ENCODE measurements at places on chromosomes 1 and 21. TPM values are rescaled to one million over a fixed set of nuclear protein-coding genes. Genes with fewer than 3 reads are reported as not detected.

Gene F11R
- total RNA-seq = 48.8 TPM

Gene TMEM50B
- 91.8 TPM for total RNA-seq

DNA sequence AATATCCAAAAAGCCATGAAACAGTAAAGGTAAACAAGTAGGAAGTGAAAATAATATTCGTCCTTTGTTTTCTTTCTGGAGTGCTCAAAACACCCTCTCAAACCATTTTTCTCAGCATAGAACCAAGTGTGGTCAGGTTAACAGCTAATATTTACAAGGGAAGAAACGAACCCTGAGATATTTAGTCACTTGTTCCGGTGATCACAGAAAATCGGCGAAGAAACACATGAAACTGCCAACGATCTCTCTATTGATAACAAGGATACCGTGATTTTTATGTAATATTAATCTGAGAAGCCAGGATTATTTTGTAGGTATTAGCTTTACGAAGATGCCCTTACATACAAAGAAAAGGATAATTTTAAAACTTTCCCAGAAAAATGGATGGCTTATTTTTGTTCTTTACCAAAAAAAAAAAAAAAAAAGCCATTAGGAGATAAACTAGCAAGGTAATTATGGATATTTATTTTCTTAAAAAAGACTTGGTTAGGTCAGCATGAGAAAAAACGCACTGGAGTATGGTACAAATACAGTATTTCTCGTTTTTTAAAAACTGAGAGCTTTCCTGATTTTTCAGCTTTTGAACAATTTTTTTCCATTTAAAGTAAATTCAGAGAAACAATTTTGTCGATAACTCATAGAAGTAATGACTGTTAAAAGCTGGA, 107.3 kb upstream of the HNRNPU start:
- no peak for DNase-seq
- H3K27me3 ChIP-seq = no peaks in the 10 kb centered on the region
- no peaks in the 10 kb centered on the region for H3K36me3 ChIP-seq

Gene ZNF697
- total RNA-seq = 9.5 TPM

DNA sequence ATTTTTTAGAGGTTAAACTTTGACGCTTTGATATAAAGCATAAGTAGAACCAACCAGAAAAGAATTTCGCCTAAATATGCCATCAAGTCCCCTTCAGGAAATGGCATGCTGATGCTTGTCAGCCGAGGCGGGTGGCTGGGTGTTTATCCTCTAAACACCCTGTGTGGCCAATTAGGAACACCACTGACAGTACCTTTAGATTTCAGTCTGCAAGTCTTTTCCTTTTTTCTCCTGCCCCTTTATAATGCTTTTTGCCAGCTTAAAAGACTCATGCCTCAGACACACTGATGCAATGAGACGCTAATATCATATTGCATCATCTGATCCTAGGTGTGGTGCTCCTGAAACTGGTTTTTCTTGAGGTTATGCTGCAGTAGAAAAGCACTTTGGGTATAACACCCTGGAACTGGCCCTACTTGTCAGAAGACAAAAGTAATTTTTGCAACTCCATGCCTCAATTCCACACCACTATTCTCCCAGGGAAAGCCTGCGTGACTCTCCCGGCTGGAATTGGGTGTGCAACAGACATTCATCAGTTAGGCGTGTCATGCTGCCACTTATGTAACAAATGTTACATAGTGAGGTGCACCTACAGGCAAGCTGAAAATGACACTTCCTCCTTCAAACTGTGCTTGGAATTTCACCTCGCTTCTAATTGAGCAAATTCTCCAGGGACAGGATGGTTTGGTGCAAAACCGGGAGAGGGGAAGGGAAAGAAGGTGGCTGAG, 2.0 kb upstream of the RCC2 start:
- H3K4me3 ChIP-seq = no peak overlapping the region
- no peaks in the 10 kb centered on the region for H3K36me3 ChIP-seq
- no peak for DNase-seq
- no peaks in the 10 kb centered on the region for H3K27me3 ChIP-seq
- H3K27ac ChIP-seq = peak overlapping the region; percentile 78

- no peak for DNase-seq
- peaks cover 39% of the 10 kb centered on the region for H3K27me3 ChIP-seq
- no peaks in the 10 kb centered on the region for H3K36me3 ChIP-seq
- H3K27ac ChIP-seq = no peak overlapping the region
- H3K4me3 ChIP-seq = no peak overlapping the region
These were observed 39.2 kb upstream of the ACTRT2 start for GRCh38 chr1:2981981-2982614.

DNA sequence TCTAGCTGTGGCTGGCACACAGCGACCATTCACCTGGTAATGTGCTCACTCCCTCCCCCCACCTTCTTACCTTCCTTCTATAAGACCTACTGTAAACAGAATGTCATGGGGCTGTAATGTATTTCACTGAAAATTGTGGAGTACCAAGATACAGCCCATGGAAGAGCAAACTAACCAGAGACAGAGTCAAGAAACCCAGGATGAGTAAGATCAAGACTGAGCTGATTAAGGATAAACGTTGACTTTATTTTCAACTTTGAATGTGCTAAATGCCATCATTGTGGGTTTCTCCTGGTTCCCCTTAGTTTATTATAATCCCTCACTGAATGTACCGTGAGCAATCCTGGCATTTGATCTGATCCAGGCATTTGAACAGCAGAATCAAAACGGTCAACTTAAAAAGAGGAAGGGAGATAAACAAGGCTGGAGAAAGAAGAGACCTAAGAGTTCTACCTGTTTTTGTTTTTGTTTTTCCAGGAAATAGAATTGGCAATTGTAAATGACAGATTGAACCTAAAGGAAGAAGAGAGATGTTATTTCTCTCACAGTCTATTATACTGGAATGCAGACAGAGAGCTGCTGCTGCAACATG, 16.1 kb upstream of the ATP1B1 start:
- DNase-seq = no peak
- H3K27me3 ChIP-seq = no peaks in the 10 kb centered on the region
- H3K36me3 ChIP-seq = no peaks in the 10 kb centered on the region
- H3K27ac ChIP-seq = no peak overlapping the region
- H3K4me1 ChIP-seq = no peaks in the 10 kb centered on the region

DNA sequence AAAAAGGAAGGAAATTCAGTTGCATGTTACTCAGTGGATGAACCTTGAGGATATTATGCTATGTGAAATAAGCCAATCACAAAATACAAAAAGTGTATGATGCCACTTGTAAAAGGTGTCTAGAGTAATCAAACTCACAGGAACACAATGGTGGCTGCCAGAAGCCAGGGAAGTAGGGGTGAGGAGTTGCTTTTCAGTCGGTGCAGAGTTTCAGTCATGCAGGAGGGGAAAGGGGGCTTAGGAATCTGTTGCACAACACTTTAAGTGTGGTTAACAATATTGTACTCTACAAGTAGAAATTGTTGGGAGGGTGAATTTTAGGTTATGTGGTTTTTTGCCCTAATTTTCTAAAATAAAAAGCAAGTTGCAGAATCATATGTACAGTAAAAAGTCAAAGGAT, 184.2 kb upstream of the RAB4A start:
- H3K36me3 ChIP-seq = no peaks in the 10 kb centered on the region
- DNase-seq = no peak
- H3K4me3 ChIP-seq = no peak overlapping the region
- no peaks in the 10 kb centered on the region for H3K27me3 ChIP-seq

Gene IL10
- 0.98 TPM for total RNA-seq

Gene PDZK1
- 25.2 TPM for total RNA-seq

DNA sequence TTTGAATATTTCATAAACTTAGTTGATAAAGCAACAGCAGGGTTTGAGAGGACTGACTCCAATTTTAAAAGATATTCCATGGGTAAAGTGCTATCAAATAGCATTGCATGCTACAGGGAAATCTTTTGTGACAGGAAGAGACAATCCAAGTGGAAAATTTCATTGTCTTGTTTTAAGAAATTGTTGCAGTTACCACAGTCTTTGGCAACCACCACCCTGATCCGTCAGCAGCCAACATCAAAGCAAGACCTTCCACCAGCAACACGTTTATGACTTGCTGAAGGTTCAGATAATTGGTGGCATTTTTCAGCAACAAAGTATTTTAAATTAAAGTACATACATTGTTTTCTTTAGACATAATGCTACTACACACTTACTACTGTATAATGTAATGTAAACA, 47.8 kb downstream of the ADGRL4 start:
- H3K36me3 ChIP-seq = no peaks in the 10 kb centered on the region
- no peaks in the 10 kb centered on the region for H3K4me1 ChIP-seq
- no peak for DNase-seq
- no peak overlapping the region for H3K4me3 ChIP-seq

DNA sequence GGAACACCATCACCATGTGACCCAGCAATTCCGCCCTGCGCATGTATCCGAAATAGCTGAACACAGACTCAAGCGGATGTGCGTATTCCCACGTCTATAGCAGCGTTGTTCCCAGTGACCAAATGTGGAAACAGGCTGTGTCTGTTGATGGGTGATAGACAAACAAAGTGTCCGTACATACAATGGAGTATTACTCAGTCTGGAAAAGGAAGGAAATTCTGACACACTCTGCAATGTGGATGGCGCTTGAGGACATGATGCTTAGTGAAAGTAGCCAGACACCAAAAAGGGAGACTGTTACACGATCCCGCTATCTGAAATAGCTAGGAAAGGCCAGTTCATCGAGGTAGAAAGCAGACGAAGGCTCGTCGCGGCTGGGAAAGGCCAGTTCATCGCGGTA, 25.8 kb downstream of the PDXK start:
- H3K27me3 ChIP-seq = no peaks in the 10 kb centered on the region
- H3K27ac ChIP-seq = no peak overlapping the region
- no peak overlapping the region for H3K4me3 ChIP-seq
- peaks cover 3% of the 10 kb centered on the region for H3K36me3 ChIP-seq

DNA sequence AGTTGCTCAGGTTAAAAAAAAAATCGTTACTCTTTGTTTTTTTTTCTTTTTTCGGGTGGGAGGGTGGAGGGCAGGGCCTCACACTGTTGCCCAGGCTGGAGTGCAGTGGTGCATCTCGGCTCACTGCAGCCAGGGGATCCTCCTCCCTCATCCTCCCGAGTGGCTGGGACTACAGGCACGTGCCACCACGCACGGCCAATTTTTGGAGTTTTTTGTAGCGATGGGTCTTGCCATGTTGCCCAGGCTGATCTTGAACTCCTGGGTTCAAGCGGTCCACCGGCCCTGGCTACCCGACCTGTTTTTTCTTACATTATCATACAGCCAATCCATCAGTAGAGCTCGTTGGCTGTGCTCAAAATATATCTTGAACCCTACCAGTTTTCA, 2.2 kb upstream of the USP1 start:
- H3K27ac ChIP-seq = no peak overlapping the region
- H3K36me3 ChIP-seq = no peaks in the 10 kb centered on the region
- H3K27me3 ChIP-seq = no peaks in the 10 kb centered on the region
- no peak for DNase-seq

Gene EDARADD
- total RNA-seq = 27.1 TPM

- no peak overlapping the region for H3K27ac ChIP-seq
- no peak for DNase-seq
- no peaks in the 10 kb centered on the region for H3K4me1 ChIP-seq
- no peaks in the 10 kb centered on the region for H3K27me3 ChIP-seq
These were observed 137.8 kb downstream of the PEX14 start for GRCh38 chr1:10612436-10613160.

Gene C1QA
- total RNA-seq = 55.7 TPM

DNA sequence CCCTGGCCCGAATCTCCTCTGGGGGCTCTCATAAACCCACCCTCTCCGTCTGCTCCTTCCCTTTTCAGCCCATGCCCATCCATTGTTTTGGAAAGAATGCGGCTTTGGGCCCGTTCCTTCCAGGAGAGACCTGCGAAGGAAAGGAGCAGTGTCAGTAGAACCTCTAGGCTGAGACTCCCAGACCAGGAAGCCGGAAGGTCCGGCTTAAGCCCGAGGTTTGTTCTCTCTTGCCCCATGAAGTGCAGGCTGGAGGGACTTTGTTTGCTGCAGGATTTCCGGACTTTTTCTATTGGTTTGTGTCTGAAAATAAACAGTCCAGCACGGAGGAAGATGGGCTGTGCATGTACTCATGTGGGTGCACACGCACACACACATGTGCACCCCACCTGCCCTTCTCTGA, 49.8 kb downstream of the ELK4 start:
- no peaks in the 10 kb centered on the region for H3K27me3 ChIP-seq
- no peak for DNase-seq
- H3K27ac ChIP-seq = peak overlapping the region; percentile 32

- H3K36me3 ChIP-seq = no peaks in the 10 kb centered on the region
- H3K27ac ChIP-seq = no peak overlapping the region
- no peaks in the 10 kb centered on the region for H3K27me3 ChIP-seq
These were observed 14.1 kb downstream of the PKN2 start for GRCh38 chr1:88698140-88698539.

Gene OR2T11
- not detected for total RNA-seq

DNA sequence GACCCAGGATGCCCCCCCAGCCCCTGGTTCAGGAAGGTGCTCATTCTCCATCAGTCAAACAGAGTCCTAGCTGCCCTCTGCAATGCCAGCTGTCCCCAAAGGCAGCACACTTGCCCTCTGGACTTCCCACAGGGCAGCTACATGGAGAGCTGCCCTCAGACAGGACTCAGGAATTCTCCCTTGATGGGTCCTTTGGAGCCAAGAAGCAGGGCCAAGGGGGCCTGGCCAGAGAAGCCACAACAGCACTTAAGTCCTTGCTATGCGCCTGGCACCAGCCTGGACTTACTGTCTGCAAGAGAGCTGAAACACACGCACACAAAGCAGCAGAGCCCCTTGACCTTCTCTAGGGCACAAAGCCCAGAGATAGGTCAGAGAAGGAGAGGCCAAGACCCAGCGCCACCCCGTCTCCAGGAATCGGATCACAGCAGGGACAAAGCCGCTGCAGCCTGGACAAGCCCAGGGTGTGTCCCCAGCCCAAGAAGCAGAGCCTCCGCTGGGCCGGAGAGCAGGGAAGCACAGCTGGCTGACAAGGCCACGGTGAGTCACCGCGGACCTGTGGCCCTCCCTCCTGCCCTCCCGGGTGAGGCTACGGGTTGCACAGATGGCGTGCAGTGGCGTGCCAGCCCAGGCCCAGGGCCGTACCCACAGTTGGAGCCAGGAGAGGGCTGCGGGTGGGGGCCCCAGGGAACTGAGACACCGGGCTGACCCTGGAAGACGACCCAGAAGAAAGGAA, 1.7 kb downstream of the WNT9A start:
- H3K27ac ChIP-seq = peak overlapping the region; percentile 78
- no peaks in the 10 kb centered on the region for H3K36me3 ChIP-seq
- peak overlapping the region; percentile 51 for H3K4me3 ChIP-seq

DNA sequence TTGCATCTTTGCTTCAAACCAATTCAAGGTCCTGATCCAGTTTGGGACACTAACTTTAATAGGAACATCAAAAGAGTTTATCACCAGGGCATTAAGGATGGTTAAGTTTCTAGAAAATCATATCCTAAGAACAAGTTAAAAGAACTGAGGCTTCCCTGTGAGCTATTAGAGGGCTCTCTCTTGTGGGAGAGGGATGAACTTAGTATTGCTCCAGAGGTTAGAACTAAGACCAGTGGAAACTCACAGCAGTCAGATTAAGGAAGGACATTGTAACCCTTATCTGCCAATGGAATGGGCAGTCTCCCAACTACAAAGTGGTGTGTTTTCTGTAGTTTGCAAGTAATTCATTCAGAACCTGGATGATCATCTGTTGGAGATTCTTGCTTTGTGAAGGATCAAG, 36.8 kb downstream of the UBE2U start:
- H3K4me3 ChIP-seq = no peak overlapping the region
- DNase-seq = no peak
